ENCODE measurements at places on chromosomes 4 and X.

DNA sequence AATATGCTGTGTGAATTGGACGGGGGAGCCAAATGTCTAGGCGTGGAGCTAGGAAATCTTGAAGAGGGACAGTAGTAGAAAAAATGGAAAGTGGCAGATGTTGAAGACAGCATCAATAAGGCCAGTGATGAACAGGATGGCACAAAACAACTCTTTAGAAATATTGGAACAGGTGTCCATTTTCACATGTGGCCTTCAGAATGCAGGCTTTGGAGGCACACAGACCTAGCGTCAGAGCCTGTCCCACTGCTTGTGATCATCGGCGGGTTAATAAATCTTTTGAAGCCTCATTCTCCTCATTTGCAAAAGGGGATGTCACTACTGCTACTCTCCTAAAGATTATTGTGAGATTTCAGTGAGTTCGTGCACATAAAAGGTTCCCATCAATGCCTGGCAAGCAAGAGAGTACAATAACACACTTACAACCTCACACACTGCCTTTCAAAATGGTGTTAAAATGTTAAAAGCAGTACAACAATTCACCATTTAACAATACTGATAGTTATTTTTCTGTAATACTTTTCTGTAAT lies 2.4 kb downstream of the PDLIM3 start:
- DNase-seq: no peak

DNA sequence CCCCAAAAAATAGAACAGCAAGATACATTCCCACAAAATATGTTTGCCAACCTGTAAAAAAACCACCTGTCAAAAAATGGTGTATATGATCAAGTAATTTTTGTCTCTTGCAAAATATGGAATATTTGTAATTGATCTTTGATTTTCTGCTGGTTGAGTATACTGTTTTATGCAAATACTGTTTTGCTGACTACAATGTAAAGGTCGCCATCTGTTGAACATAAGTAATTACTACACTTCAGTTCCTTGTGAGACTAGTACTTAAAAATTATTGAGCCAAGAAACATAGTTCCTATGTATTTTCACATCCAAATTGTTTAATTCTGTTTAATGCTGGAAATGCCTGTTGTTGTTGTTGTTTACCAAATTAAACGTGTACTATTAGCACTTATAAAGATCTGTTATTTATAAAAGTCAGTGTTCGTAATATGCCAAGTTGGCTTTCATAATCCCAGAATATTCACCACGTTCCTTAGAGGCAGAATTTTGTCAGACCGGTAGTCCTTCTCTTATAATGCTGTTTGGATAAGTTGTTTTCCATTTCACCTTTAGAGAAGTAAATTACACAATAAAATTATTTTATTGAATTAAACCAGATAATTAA lies 144.2 kb downstream of the PDLIM5 start:
- no peak for DNase-seq

- DNase-seq: no peak
Observed at GRCh38 chr4:29770627-29771026, 949.5 kb upstream of the PCDH7 start.

GRCh38 chr4:174989791-174990190 lies 71.6 kb downstream of the ADAM29 start:
- no peak for DNase-seq

DNA sequence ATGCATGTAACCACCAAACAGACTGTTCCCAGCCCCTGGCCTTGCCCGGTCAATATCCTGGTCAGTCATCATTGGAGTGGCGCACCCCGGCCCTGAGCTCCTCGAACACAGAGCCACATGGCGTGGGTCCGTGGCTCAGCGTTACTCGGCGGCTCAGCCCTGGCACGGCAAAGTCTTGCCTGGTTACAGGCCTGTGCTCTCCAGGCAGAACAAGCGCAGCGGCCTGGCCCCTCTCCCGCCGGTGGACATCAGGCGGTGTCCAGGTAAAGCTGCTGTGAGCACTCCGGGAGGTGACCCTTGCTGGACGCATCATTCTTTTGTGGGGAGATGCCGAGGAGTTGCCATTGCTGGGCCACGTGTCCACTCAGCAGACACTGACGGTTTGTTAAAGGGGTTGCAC lies 6.1 kb upstream of the UVSSA start:
- no peak for DNase-seq
